8988T (cell line): ENCODE measurements at places on chromosomes 5 and 9.

DNA sequence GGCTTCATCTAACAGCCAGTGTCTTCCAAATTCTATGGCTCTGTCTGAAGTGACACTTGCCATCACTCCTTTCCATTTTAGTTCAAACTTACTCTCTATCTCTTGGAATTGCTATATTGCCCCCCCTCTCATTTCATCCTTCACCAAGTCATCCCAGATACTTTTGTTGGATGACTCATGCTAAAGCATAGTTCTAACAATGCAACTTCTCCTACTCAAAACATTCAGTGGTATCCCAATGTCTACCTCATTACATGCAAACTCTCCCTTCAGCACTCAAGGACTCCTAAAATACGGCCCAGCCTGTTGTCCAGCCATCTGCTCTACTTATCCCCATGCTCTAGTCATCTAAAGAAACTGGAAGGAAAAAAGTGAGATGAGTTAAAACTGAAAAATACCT lies 171.6 kb downstream of the RASEF start:
- DNase-seq, result no peak

DNA sequence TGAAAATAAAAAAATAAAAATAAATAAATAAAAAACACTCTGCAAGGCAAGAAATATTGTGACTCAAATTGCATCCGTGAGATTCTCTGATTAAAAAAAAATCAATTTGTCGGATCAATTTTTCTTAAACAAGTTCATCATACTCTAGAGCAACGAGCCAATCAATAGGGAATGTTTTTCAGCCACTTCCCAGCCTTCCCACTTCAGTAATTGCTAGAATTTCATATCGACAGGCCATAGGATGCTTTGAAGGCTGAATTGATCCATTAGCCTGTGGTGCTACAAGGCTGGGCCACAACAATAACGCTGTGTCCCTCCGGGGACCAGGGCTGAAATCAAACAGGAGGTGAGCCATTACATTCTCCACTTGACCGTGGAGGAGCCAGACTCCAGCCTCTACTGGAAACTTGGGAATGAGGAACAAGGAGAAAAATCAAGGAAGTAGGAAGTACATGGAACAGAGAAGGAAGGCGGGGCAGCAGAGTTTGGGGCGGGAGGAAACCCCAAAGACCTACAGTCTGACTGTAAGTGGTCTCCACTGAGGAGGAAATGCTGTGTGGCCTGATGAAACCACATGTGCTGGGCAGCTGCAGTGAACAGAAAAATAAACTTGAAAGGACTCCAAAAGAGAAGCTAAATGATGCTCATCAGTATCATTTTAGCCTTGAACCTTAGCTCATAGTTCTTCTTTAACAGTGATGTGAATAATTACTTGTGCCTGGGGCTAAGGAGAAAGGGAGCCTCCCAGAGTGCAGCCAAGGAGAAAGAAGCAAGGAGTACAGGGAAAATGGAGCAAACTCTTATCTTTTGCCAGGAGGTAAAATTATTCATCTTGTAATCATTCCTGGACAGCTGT lies 308.6 kb downstream of the TLE1 start:
- no peak for DNase-seq

GRCh38 chr5:86679949-86680348 lies 62.2 kb downstream of the COX7C start:
- DNase-seq, result no peak

- DNase-seq, result no peak
These were observed 172.1 kb downstream of the RGS3 start for GRCh38 chr9:113635586-113635985.
